ENCODE measurements at places on chromosomes 1 and 21.
A peak's percentile ranks its signal among the peaks of the same experiment; 100 is the strongest.

- DNase-seq = no peak
These were observed 154.4 kb downstream of the NR5A2 start for GRCh38 chr1:200181861-200182260.

- no peak for DNase-seq
These were observed 17.2 kb downstream of the CDCP2 start for GRCh38 chr1:54135436-54136120.

- DNase-seq = peak; percentile 70
These were observed 35.8 kb downstream of the LDLRAD1 start for GRCh38 chr1:53982034-53982762.

DNA sequence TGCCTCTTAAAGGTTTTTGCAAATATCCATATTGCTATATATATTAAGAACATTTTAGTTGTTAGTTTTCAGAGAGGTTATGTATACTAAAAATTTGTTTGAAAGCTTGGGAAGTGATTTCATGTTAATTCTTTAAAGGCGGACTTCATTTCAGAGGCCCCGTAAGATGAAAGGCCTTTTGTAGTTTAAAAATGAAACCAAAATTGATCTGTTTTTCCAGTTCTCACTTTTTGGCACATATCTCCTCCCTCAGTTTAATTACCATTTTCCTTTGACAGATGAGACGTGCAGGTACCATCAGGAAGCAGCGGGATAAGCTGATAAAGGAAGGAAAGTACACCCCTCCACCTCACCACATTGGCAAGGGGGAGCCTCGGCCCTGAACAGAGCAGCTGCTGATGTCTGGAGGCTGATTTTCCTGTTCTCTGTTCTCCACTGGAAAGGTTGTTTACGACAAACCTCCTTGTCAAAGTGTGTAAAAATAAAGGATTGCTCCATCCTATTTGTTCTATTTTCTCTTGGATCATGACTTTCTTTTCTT lies 8.0 kb downstream of the NDUFS5 start:
- DNase-seq = no peak

GRCh38 chr1:17676387-17677060 lies 78.6 kb upstream of the ACTL8 start:
- DNase-seq = no peak

GRCh38 chr21:31476263-31477022 lies 132.4 kb upstream of the TIAM1 start:
- no peak for DNase-seq

Data from iPS DF 19.7 (cell line).